ENCODE measurements at places on chromosomes 2 and 18. TPM values are rescaled to one million over a fixed set of nuclear protein-coding genes. Genes with fewer than 3 reads are reported as not detected.

DNA sequence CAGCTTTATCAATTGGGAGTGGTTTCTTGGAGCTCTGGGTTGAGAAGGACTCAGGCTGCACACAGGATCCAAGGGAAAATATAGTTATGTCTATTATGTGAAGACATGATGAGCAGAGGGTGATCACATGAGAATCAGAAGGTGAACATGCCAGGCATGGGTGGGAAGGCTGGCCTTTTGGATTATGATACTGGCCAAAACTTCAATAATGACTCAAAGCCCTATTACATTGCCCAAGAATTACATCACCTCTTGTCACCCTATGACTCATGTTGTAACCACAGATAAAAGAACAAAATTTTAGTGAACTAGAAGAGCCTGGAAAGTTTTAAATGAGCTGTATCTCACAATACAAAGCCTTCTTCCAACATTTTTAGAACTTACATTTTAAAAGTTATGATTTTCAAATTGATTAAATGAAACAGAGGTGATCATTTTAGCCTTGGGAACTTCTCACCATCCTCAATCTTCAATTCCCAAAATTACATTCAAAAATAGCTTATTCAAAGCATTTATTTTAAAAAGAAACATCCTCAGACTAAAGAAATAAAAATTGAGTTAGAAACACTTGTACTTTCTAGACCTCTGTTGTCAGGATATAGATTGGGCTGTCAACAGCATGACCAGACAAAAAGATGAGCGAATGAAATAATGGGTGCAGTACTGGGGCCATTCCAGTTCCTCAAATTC is 428.3 kb downstream of the MBD2 start:
- no peaks in the 10 kb centered on the region for H3K27me3 ChIP-seq
- no peaks in the 10 kb centered on the region for H3K36me3 ChIP-seq
- no peak overlapping the region for H3K4me3 ChIP-seq
- peak; percentile 36 for DNase-seq
- H3K27ac ChIP-seq: no peak overlapping the region

DNA sequence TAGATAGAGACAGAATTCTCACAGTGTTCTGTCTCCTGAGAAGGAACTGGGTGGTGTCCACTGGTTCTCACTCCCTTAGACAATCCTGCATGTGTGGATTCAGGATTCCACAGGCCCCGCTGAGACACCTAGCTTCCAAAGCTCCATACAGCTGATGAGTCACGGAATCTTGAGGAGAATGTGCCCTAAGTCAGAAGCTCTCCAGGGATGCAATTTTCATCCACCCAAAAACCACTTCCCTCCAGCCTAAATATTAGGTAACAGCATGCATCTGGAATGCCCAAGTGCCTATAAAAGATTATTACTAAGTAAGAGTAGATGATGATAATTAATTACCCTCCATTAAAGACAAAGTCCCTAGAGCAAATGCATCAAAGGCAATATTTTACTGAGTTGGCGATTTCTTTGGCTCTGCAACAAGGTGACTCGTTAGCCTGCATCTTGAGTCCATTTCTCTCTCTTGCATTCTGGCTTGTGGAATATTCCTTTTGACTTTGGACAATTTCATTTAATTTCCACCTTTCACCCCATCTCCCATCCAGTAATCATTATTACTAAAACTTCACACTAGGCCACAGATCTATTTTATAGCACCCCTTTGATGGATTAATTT is 475.1 kb downstream of the TNS1 start:
- H3K4me1 ChIP-seq: no peaks in the 10 kb centered on the region
- H3K27ac ChIP-seq: no peak overlapping the region
- H3K4me3 ChIP-seq: no peak overlapping the region
- no peaks in the 10 kb centered on the region for H3K27me3 ChIP-seq
- H3K36me3 ChIP-seq: no peaks in the 10 kb centered on the region

DNA sequence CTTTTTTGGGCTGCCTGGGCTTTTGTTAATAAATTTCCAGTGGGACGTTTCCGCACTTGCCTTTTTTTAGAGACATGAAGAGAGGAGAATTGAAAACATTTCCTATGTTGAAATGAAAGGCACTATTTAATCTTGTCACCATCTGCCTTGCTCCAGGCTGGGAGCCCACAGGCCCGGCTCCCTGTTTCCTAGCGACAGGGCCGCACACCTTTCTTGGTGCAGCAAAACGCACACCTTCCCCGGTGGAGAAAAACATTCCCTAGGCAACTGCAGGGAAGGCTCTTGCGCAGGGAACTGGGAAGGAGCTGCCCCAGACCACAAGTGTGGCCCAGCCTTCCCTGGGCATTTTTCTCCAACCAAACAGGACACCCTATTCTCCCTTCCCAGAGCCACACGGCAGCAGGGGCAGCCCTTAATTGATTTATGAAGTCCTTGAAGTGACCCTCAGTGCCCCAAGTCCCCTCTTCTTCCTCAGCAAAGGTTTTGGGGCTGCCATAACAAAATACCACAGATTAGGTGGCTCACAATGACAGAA is 132.9 kb upstream of the MSH6 start:
- H3K36me3 ChIP-seq: no peaks in the 10 kb centered on the region
- no peak overlapping the region for H3K4me3 ChIP-seq
- peaks cover 5% of the 10 kb centered on the region for H3K27me3 ChIP-seq
- H3K27ac ChIP-seq: no peak overlapping the region
- no peak for DNase-seq

DNA sequence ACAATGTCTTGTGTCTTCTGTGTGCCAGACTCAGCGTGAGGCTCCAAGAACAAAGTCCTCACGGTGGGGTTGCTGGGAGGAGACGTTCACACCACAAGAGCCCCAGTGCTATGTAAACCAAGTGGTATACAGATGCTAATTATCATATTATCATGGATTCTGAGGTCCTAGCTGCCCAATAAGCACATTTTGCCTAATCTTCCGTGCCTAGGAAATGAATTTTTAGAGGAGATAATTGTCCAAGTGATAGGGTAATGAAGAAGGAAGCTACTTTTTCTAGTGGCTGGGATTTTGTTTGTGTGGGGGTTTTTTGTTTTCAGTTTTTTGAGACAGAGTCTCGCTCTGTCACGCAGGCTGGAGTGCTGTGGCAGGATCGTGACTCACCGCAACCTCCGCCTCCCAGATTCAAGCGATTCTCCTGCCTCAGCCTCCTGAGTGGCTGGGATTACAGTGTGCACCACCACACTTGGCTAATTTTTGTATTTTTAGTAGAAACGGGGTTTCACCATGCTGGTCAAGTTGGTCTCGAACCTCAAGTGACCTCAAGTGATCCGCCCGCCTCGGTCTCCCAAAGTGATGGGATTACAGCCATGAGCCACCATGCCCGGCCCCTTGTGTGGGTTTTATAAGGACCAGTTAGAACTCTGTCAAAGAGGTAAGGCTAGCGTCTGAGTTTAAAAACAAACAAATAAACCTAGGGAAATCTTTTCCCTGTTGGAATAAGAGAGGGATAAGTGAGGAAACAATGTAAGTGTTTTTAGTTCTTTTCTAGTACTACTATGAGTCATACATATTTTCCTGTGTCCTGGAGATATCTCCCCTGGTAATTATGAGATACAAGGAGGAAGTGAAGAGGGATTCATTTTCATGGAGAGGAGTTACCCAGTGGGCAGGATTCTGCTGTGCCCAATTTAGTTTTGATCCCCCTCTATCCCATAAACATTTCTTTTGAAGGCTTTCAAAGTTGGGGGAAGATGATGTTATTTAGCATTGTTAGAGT is 9.5 kb upstream of the SMAD7 start:
- no peaks in the 10 kb centered on the region for H3K27me3 ChIP-seq
- H3K4me3 ChIP-seq: no peak overlapping the region
- H3K36me3 ChIP-seq: no peaks in the 10 kb centered on the region

- no peaks in the 10 kb centered on the region for H3K4me1 ChIP-seq
- no peak overlapping the region for H3K27ac ChIP-seq
- no peaks in the 10 kb centered on the region for H3K36me3 ChIP-seq
- DNase-seq: no peak
- H3K27me3 ChIP-seq: peaks cover 9% of the 10 kb centered on the region
Observed at GRCh38 chr2:239531456-239532241, 130.8 kb upstream of the HDAC4 start.

DNA sequence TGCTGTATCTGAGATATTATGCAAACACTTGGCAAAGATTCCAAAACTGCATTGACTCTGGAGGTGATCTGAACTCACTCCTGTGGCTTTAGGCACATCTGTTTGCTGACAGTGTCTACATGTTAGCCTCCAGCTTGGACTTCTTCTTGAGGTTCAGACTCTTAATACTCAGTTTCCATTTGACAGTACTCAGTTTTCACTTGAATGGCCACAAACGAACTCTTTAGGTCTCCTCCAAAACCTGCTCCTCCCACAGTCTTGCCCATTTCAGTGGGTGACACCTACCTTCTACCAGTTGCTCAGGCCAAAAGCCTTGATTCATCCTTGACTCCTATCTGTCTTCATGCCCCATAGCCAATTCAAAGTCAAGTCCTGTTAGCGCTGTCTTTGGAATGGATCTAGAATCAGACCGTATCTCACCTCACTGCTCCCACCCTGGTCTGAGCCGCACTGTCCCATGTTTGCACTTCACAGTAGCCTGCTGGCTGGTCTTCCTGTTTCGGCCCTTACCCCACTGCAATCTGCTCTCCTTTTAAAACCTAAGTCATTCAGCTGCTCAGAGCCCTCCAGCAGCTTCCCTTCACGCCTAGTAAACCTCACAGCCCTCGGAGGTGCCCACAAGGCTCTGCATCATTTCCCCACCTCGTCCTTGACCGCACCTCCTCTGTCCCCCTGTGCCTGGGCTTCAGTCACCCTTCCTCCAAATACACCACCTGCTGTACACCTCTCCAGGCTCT is 10.5 kb downstream of the ATG16L1 start:
- no peaks in the 10 kb centered on the region for H3K4me1 ChIP-seq
- no peak overlapping the region for H3K27ac ChIP-seq
- no peak overlapping the region for H3K4me3 ChIP-seq
- peaks cover 78% of the 10 kb centered on the region for H3K36me3 ChIP-seq
- no peak for DNase-seq

- H3K4me1 ChIP-seq: peaks cover 4% of the 10 kb centered on the region
- DNase-seq: no peak
- H3K4me3 ChIP-seq: no peak overlapping the region
Observed at GRCh38 chr2:221915926-221916325, 343.8 kb upstream of the EPHA4 start.

GRCh38 chr2:102112271-102112670 is 30.3 kb upstream of the IL1R1 start:
- H3K27ac ChIP-seq: no peak overlapping the region
- no peaks in the 10 kb centered on the region for H3K36me3 ChIP-seq
- no peak overlapping the region for H3K4me3 ChIP-seq
- DNase-seq: no peak

DNA sequence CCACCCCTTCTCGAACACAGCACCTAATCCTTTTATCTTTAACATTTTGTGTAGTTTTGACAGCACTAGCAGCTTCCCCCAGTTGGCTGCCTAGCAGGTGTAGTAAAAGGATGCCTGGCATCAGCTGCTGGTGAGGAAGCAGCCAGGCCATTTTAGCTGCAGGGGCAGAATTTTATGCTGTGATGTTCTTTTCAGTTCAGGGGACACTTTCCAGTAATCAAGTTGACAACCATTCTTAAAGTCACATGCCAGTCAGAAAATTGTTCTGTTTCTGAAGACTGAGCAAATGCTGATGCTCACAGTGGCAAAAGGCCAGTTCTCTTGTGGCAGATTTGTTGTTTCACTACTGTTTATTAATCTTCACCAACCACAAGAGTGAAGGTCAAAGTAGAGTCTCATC is 570.8 kb downstream of the CCDC85A start:
- H3K27me3 ChIP-seq: no peaks in the 10 kb centered on the region
- no peak overlapping the region for H3K27ac ChIP-seq
- H3K36me3 ChIP-seq: no peaks in the 10 kb centered on the region
- H3K4me1 ChIP-seq: no peaks in the 10 kb centered on the region
- DNase-seq: no peak

- peaks cover 13% of the 10 kb centered on the region for H3K4me1 ChIP-seq
- peaks cover 9% of the 10 kb centered on the region for H3K36me3 ChIP-seq
- no peak overlapping the region for H3K4me3 ChIP-seq
- H3K27ac ChIP-seq: no peak overlapping the region
- DNase-seq: no peak
Observed at GRCh38 chr18:45916302-45916701, 50.8 kb downstream of the EPG5 start.

DNA sequence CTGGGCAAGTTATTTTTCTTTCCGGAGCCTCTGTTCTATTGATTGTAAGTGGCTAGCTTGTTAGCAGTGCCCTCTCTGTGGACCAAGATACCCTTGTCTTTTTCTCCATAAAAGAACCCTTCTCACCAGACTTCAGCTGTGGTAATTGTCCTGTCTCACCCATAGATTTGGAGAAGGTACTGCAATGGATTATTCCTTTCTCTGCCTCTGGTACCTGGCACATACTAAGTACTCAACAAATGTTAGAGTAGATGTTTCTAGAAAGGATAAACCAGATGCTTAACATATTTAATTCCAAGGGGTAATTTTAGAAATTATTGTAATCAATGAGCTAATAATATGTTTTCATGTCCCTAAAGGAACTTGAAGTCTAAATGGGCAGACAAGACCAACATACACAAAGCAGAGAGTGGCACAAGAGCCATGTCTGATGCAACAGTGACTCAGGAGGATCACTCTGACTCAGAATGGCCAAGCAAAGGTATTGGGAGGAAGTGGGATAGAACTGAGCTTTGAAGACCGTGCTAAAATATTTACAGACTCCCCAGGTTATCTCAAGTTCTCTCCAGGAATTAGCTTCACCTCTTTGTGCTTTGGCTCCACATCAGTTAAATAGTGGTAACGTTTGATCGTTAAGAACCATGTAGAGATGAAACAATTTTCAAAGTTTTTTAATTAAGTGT is 129.7 kb upstream of the OSR1 start:
- H3K27ac ChIP-seq: no peak overlapping the region
- no peak overlapping the region for H3K4me3 ChIP-seq
- no peaks in the 10 kb centered on the region for H3K4me1 ChIP-seq
- H3K27me3 ChIP-seq: no peaks in the 10 kb centered on the region
- DNase-seq: no peak
- no peaks in the 10 kb centered on the region for H3K36me3 ChIP-seq

- no peaks in the 10 kb centered on the region for H3K4me1 ChIP-seq
- H3K36me3 ChIP-seq: peaks cover 4% of the 10 kb centered on the region
- no peak overlapping the region for H3K4me3 ChIP-seq
- H3K27ac ChIP-seq: no peak overlapping the region
- DNase-seq: no peak
Observed at GRCh38 chr2:175955136-175955535, 46.9 kb downstream of the LNPK start.

- no peak for DNase-seq
- H3K27me3 ChIP-seq: no peaks in the 10 kb centered on the region
- no peak overlapping the region for H3K4me3 ChIP-seq
- H3K4me1 ChIP-seq: no peaks in the 10 kb centered on the region
- H3K36me3 ChIP-seq: no peaks in the 10 kb centered on the region
Observed at GRCh38 chr2:44107086-44107740, 61.5 kb upstream of the PPM1B start.

The GKN1 gene
- total RNA-seq: not detected

The GCG gene
- not detected for total RNA-seq

The UGT1A6 gene
- total RNA-seq: not detected

The HOXD9 gene
- total RNA-seq: 63.0 TPM

The DRC1 gene
- not detected for total RNA-seq

The ZNF521 gene
- not detected for total RNA-seq

The CAPN10 gene
- 43.4 TPM for total RNA-seq

The MPP4 gene
- 1.6 TPM for total RNA-seq

The MOGAT1 gene
- not detected for total RNA-seq

The HJURP gene
- 107 TPM for total RNA-seq
